Effector CD8-positive, alpha-beta T cell (primary cell): ENCODE measurements at places on chromosomes 2 and 18.

GRCh38 chr2:72011370-72011689 lies 136.3 kb downstream of the CYP26B1 start:
- DNase-seq = no peak

DNA sequence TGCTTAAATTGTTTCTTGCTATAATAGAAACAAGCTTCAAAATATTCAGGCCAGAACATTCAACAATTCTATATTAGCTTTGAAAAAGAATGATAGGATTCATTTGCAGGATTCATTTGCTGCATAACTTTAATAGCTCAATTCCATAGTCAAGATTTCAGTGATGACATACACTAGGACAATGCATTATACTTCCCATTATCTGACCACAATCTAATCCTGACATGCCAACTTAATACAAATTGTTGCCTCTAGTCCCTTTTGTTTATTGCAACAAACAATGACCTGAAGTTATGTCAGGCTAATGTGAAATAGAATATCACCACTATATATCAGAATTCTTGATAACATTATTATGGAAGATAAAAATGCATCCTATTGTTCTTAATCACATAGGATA lies 169.4 kb downstream of the DNAH7 start:
- no peak for DNase-seq

DNA sequence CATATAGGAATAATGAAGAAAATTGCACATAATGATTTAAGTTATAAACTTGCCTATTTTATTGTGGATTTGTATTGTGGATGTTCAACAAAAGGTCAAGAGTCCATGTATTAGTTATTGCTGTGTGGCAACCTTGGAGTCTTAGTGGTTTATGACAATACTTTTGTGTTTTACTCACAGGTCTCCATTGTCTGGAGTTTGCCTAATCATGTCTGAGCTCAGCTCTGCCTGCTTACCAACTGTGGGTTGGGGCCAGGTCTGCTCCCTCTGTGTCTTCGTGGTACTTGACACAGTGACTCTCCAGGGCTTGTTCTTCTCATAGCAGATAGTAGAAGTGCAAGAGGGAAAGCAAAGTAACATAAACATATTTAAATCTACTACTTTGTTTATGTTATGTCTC lies 382.5 kb downstream of the CBLN2 start:
- no peak for DNase-seq

- DNase-seq = no peak
Observed at GRCh38 chr2:120820953-120821279, 85.2 kb downstream of the GLI2 start.

DNA sequence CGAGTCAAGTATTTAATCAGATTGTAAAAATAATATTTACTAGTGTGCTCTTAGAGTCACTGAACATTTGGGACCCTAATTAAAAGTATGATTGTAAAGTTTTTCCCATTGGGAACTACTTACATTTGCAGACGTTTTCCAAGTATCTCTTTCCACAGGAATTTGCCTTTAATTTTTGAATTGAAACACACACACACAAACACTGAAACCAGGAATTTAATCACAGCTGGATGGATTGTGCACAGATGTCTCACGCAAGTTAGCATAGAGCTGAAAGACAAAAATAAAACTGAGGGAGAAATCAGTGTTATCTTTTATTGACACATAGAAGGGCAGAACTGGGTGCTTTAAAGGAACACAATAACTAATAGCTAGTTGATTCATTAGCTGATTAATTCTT lies 230.7 kb downstream of the RND3 start:
- DNase-seq = no peak

DNA sequence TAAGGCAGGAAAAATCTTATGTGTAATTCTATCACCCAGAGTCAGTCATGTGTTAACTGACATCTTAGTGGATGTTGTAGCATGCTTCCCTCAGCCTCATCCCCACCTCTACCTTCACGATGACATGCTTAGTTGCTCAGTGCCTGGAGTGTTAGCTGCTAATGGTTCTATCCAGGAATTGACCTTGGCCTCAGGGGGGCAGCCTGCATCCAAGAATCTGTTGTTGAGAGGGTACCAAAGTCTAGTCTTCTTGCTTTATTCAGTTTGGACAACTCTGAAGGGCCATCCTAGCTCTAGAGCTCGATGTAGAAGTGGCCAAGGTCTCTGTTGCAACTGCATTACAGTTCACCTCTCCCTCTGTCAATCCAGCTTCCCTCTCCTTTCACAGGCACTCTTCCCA lies 61.2 kb downstream of the ACYP2 start:
- DNase-seq = no peak

- no peak for DNase-seq
Observed at GRCh38 chr18:33751613-33752221, 173.7 kb downstream of the ASXL3 start.

DNA sequence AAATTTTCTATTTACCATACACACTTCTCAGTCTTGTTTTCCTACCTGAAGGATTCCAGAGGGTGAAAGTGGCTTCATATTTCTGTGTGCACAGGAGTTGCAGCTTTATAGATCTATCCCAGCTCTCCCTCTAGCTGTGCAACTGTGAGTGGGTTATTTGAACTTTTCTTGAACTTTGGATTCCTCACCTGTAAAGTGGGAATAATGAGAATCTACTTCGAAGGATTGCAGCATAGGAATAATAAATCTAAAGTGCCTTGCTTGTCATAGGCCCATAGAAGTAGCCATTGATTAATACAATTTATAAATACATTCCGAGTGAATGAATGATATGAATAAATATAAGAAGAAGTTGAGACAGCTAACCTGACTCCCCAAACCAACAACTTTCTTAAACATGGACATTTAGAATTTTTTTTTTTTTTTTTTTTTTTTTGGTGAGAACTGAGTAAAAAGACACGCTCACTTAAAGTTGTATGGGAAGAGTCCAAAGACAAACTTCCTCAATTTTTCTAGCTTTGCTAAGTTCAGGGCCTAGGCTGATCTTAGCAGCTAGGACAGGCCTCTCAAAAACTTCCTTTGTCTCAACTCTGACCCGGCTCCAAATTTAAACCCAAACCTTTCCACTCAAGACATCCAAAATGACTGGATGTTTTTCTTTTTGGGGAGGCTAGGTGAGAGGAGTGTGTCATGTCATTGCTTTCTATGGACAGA lies 203.3 kb upstream of the FBXO11 start:
- no peak for DNase-seq

DNA sequence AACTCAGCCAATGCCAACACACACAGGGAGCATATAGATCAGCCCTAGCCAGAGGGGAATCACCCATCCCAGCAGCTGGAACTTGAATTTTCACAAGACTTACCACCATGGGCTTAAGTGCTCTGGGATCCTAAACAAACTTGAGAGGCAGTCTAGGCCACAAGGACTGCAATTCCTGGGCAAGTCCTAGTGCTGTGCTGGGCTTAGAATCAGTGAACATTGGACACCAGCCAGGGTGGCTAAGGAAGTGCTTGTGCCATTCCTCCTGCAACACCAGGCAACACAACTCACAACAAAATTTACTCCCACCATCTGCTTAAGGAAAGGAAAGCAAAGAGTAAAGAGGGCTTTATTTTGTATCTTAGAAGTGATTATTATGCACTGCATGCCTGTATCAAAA lies 38.9 kb downstream of the SRD5A2 start:
- no peak for DNase-seq

DNA sequence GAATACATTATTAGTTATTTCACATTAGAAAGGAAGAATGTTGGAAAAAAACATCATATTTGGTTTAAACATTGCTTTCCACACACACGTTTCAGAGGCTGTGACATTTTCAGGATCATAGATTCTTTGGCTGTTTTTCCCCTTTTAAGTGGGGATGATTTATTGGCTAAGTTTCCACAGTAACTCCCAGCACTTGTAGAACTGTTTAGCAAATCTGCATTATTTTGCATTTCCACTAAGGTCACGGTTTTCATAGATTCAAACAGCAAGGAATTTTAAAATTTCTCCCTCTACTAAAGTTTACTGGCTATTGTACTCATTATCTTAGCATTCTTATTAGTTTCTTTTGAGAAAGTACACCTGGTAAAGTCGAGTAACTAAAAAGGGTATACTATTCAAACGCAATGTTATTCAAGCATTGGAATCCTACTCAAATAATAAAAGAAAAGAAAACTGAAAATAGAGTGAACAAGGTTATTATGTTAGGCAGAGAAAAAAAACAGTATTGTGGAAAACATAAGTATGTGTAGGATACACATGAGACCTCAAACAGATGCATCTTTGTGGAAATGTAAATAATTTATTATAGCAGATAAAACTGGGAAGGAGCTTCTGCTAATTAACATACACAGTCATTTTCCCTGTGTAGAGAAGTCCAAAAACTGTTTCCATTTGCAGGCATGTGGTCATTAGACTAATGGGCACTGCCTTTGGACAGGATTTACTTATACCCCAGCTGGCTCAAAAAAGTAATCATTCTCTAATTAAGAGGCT lies 633.8 kb downstream of the NRXN1 start:
- DNase-seq = no peak

DNA sequence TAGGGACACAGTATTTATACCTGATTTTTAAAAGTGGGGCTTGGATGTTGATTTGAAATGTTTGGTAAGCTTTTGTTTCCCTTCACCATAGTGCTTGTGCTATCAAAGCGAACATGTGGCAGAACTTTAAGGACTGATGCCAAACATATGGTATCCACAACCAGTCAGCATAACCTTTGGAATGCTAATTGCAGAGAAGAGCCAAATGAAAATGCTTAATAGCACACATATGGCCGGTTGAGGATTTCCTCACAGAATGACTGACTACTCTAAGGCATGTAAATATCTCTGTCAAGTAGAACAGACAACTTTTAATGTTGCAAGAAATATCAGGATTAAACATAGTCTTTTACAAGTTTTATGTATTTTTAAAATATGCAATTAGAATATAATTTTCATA lies 120.9 kb upstream of the COL3A1 start:
- no peak for DNase-seq

- no peak for DNase-seq
Observed at GRCh38 chr2:54143780-54144179, 28.4 kb downstream of the ACYP2 start.
